ENCODE measurements at places on chromosomes 3 and 15.

- DNase-seq = no peak
These were observed 21.0 kb downstream of the IFT122 start for GRCh38 chr3:129461022-129461421.

DNA sequence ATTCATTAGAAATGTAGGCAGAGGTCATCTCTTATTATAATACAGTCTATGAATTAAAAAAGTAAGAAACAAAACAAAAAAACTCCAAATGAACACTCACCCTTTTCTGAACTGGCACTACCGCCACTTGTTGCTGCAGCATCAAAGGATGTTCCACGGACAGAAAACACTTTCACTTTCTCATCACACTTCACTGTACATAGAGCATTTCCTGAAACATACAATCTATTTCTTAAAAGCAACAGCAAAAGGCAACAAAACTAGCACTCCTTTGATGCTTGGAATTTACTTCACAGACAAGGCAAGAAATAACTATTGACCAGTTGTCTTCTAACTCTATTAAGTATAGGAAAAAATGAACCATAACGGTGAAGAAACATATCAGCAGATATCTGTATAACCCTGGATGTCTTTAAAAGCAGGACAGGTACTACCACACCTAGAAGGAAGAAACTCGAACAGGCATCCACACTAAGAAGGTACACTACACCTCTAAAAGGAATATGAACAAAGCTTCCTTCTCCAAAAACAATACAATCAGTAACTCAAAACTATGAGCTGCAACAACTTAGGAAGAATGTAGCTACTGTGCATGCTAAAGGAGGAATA is 24.9 kb downstream of the ETFA start:
- DNase-seq = peak; percentile 38

DNA sequence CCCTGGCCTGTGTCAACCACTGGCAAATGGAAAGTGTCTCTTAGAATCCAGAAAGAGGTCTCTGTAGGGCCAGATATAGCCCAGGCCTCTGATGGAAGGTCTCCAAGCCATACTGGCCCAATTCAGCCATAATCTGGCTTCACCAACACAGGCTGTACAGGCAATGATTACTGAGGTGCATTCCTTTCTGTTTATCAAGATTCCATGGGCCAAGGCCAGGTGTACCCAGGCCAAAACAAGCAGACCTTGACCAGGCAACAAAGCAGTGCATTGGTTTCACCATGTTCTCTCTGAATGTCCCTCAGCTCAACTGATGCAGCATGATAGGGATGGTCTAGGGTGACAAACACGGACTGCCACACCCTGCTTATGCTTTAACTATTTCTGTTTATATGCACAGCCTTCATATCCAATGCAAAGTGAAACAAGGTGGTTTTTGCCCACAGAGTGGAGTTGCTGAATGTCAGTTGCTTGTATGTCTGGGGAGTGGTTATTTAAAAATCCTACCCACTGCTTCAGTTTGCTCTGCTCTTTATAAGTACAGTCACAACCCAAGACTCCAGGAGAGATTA is 25.2 kb downstream of the CCNL1 start:
- no peak for DNase-seq

- no peak for DNase-seq
These were observed 7.5 kb downstream of the GNB5 start for GRCh38 chr15:52183562-52184173.

DNA sequence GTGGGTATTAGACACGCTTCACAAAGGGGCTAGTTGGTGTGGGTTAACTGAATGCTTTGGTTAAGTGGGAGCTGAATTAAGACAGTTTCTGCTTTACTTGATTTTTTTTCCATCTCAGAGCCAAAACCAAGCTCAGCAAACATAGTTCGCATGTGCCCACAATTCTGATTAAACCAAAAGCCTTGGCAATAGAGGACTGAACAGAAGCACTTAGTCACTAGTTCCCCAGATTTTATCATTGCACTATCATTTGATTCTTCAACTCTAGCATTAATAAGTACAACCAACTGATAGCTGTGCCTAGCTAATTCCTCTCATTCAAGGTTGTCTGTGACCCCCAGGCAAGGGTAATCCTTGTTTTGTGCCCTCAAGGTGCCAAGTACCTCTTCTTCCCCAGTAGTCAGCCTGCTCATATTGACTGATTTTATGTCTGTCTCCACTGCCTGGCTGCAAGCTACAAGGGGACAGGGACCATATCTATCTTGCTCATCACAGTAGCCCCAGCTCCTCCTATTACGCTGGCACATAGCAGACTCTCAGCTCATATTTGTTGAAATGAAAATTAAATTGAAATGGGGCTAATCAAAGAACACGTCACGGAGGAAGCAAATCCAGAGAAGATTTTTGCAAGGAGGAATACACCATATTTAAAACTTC is 9.9 kb upstream of the ARHGEF3 start:
- no peak for DNase-seq
